ENCODE measurements at places on chromosomes 1 and 21. TPM values are rescaled to one million over a fixed set of nuclear protein-coding genes. Genes with fewer than 3 reads are reported as not detected.

The LORICRIN gene
- 0.07 TPM for polyA plus RNA-seq

The NOTCH2 gene
- polyA plus RNA-seq, result 21.3 TPM

DNA sequence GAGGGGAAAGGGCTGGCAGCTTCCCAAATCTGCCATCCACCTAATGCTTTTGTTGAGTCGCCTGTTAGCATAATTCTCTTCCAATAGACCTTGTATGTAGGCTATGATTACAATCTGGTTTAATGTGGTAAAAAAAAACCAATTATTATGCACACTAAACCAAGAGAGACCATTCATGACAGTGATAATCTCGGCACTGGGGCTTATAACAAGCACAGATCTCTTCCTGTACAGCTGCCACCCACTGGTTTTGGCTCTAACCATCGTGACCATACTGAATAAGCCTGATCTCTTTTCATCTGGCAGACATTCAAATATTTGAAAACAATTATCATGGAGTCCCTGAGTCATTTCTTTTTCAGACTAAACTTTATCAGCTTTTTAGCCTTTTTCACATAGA is 12.0 kb upstream of the SYT14 start:
- no peaks in the 10 kb centered on the region for H3K36me3 ChIP-seq
- H3K27ac ChIP-seq, result no peak overlapping the region
- DNase-seq, result no peak
- H3K4me1 ChIP-seq, result no peaks in the 10 kb centered on the region
- no peak overlapping the region for H3K4me3 ChIP-seq
- H3K27me3 ChIP-seq, result no peaks in the 10 kb centered on the region

GRCh38 chr1:103144681-103145080 is 36.4 kb upstream of the COL11A1 start:
- no peaks in the 10 kb centered on the region for H3K27me3 ChIP-seq
- H3K4me3 ChIP-seq, result no peak overlapping the region
- no peaks in the 10 kb centered on the region for H3K36me3 ChIP-seq
- no peak overlapping the region for H3K27ac ChIP-seq

DNA sequence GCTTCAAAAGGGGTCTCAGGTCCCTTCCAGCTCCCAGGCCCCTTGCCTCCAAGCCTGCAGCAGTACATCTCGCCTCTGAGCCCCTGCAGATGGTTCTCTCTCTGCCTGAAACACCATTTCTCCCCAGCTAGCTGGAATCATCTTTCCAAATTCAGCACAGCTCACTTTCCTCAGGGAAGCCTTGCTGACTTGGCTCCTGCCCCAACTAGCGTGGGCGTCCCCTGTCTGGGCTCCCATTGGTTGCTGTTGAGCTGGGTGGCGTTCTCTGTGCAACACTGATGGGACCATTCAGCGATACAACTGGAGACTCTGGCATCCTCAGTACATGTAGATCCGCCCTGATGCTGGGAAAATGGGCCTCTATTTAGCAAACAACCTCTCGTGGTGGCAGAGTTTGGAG is 141.3 kb upstream of the IGSF21 start:
- no peaks in the 10 kb centered on the region for H3K4me1 ChIP-seq
- no peak overlapping the region for H3K4me3 ChIP-seq
- no peaks in the 10 kb centered on the region for H3K27me3 ChIP-seq

GRCh38 chr1:88401313-88401712 is 282.8 kb upstream of the PKN2 start:
- H3K36me3 ChIP-seq, result no peaks in the 10 kb centered on the region
- DNase-seq, result no peak
- H3K27ac ChIP-seq, result no peak overlapping the region
- H3K4me3 ChIP-seq, result no peak overlapping the region
- H3K27me3 ChIP-seq, result no peaks in the 10 kb centered on the region

All from ovary (tissue), 10 donors.